Mucosa of descending colon (tissue), 3 donors: ENCODE measurements at places on chromosomes 11 and 22.
A peak's percentile ranks its signal among the peaks of the same experiment; 100 is the strongest.

DNA sequence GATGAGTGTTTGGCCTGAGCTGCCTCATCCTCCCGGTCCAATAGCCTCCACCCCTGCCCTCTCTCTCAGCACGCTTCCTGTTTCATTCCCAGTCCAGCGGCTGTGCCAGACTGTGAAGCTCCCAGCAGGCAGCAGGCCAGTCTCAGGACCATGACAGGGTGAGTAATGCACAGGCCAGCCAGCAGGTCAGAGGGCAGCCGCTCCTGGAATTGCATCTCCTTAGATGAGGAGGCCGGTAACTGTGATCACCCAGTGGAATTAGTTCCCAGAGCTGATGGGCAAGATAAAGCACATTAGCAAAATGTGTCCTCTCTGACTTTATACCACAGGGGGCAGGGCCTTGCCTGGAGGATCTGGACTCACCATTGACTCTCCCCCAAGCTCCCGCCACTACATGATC is 251.2 kb downstream of the ETS1 start:
- peak; percentile 40 for DNase-seq

- peak; percentile 24 for DNase-seq
These were observed 43.6 kb upstream of the FIBIN start for GRCh38 chr11:26950260-26950719.

DNA sequence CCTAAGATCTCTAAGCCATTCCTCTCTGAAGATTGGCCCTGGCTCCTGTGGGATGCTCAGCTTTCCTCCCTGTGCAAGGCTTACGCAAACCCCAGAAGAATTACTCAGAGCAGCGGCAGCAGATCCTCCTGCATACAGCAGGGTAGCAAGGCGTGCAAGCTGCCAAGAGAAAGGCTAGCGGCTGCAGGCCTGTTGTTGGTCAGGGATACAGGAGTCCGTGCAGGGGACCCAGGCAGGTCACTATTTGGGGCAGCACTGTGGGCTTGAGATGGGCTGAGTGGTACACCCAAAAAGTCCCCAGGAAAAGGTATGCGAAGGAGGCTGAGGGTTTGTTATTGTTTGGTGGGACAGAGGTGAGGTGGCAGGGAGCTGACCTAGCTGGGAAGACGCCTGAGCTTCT is 1.5 kb downstream of the GLB1L2 start:
- no peak for DNase-seq

DNA sequence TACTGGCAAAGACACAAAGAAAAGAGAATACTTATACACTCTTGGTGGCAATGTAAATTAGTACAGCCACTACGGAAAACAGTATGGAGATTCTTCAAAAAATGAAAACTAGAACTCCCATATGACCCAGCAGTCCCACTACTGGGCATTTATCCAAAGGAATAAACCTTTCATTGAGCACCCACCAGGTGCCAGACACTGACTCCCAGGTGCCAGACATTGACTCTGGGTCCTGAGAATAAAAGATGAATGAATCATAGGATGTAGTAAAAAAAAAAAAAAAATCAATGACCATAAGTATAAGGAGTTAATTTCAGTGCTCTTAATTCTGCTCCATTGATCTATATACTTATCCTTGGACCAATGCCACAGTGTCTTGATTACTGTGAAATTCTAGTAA is 28.2 kb downstream of the HEPHL1 start:
- no peak for DNase-seq

GRCh38 chr11:69395287-69395686 is 86.2 kb upstream of the LINC01488 start:
- DNase-seq: no peak

DNA sequence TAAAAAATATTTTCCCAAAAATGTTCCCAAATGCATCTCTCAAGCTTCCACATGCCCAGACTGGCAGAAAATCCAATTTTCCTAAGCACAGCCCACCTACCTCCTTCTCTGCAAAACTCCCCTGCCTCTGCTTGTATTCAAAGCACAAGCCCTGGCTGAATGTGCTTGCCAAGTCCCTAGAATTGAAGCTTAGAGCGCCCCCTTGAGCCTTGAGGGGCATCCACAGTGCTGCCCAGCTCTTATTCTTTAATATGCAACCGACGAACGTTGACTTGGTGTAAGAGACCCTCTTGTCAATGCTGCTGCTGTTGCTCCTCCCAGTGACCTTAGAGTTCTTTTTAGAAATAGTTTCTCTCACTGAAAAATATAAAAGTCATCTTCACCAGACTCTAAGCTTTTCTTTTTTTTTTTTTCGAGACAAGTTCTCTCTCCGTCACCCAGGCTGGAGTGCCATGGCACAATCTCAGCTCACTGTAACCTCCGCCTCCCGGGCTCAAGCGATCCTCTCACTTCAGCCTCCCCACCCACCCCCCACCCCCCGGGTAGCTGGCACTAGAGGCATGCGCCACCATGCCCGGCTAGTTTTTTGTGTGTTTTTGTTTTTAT is 63.5 kb upstream of the CAPRIN1 start:
- DNase-seq: no peak

- no peak for DNase-seq
These were observed 103.5 kb upstream of the BMAL1 start for GRCh38 chr11:13174090-13174489.

DNA sequence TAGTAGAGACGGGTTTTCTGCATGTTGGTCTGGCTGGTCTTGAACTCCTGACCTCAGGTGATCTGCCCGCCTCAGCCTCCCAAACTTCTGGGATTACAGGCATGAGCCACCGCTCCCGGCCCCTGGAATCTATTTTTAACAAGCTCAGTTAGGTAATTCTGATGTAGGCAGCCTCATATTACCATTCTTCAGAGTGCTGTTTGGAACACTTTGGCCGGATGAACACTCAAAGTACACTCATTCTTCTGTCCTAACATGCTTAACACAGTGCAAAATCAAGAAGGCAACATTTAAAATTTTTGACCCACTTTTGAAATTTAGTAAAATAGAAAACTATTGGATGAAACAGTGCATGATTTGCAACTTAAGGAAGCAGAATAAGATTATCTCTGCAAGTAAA is 586.7 kb upstream of the CHORDC1 start:
- DNase-seq: no peak

DNA sequence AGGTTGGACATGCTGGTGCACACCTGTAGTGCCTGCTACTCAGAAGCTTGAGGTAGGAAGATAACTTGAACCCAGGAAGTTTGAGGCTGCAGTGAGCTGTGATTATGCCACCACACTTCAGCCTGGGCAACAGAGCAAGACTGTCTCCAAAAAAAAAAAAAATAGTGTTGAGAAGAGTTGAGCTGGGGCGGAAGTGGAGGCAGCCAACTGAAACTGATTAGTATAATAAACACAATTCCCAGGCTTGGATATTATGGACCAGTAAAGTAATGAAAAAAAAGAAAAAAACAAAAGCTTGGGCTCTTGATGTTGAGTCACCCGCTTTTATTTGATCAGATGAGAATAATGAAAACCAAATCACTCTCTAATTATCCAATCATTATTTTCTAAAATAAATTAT is 21.0 kb downstream of the LDLRAD3 start:
- no peak for DNase-seq

- no peak for DNase-seq
These were observed 5.2 kb upstream of the AMOTL1 start for GRCh38 chr11:94762995-94763394.

DNA sequence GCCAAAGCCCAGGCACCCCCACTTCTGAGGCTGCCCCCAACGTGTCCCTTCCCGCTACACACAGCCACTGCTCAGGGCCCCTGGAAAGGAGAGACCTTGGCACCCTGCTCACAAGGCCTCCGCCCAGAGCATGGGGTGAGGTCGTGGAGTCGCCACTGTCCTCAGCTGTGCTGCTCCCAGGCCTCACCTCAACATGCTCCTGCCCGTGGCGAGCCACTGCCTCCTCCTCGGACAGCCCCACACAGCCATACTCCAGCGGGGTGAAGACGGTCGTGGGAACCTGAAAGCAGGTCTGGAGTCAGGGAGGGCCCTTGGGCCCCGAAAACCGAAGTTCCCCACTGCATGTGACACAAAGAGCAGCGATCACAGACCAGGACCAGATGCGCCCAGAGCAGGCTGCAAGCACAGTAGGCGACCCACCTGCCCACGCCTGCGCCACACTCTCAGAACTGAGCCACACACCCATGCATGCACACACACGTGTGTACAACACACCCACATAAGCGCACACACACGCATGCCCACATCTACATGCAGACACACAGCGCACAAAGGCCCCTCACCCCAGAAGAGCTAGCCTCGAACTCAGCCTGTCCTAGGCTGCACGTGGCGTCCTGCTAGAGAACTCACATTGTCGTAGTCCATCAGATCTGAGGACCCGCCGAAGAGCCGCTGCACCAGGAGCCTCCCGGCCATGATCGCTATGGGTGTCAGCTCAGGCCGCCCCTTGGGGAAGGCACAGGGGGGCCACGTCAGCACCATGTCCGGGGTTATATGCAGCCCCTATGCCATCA is 25.5 kb upstream of the GNB1L start:
- no peak for DNase-seq

DNA sequence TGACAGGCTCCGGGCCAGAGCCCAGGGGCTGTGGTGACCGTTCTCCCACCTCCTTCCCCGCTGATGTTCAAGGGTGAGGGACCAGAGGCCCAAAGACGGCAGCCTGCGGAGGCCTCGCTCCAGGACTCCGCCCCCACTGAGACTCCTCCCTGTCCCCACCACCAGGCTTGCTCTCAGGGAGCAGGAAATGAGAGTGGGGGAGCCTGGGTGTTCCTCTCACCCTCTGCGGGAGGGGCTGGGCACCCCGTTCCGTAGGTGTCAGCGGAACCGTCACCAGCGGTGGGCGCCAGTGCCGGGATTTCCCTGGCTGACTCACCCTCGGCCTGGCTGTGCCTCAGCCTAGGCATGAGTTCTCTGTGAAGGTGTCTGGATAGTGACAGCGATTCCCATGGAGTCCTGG is 15.7 kb downstream of the DAGLA start:
- DNase-seq: peak; percentile 86

GRCh38 chr11:122869622-122870021 is 12.9 kb upstream of the JHY start:
- no peak for DNase-seq

GRCh38 chr11:112566124-112566523 is 305.5 kb upstream of the PLET1 start:
- DNase-seq: no peak

GRCh38 chr11:58958500-58958899 is 19.2 kb downstream of the GLYATL1 start:
- DNase-seq: peak; percentile 56

GRCh38 chr11:21082853-21083252 is 413.5 kb downstream of the NELL1 start:
- DNase-seq: no peak

GRCh38 chr11:44257338-44258189 is 52.4 kb downstream of the ALX4 start:
- DNase-seq: no peak

- DNase-seq: no peak
These were observed 24.4 kb downstream of the HORMAD2 start for GRCh38 chr22:30104501-30105156.

- DNase-seq: no peak
These were observed 77.3 kb downstream of the SLC17A6 start for GRCh38 chr11:22415476-22415875.

- no peak for DNase-seq
These were observed 6.6 kb upstream of the PLAAT4 start for GRCh38 chr11:63530021-63530420.

GRCh38 chr11:112127056-112127455 is 36.8 kb downstream of the IL18 start:
- DNase-seq: no peak

- DNase-seq: peak; percentile 61
These were observed 26.7 kb downstream of the UPB1 start for GRCh38 chr22:24521791-24522245.

DNA sequence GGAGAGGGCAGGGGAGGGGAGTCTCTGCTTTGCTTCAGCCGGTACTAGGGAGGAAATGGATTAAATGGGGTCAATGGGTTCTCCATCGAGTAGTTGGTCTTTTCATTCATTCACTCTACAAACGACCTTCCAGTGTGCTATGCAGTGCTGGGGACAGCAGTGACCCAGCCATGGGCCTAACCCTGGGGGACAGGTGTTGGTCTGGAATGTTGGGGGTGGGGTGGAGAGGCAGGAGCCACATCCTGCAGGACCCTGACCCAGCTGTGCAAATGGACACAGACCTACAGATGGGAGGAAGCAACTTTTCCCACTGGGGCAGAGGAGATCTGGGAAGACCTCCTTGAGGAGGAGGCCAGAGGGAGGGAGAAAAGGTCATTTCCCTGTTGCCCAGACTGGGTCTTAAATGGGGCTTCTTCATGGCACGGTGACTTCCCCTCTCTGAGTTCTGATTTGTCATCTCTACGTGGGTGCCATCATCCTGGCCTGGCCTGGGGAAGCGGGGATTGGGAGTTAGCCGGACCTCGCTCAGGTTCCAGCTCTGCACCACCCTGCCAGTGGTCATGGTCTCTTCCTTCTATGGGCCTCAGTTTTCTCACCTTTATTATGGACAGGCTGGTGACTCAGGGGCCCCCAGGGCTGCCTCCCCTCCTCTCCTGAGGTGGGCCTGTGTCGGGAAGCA is 2.0 kb downstream of the CYTH4 start:
- DNase-seq: no peak

- no peak for DNase-seq
These were observed 222.2 kb downstream of the C11orf87 start for GRCh38 chr11:109644152-109644551.

GRCh38 chr11:22584976-22585375 is 40.6 kb downstream of the FANCF start:
- DNase-seq: no peak

DNA sequence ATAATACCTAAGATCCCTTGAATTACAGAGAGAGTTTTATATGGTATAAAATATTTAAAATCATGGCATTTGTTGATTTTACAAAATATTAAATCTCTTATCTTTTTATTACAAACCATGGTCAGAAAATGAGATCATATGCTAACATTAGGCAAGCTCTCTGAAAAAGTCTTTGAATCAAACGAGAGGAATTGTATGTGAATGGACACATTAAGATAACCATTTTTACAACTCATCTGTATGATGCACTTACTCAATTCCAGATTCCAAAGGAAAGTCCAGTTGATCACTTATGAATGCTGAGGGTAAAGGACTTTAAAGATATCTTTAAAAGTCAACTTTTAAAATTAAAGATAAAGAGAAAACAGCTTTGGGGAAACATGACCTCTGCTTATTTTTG is 83.5 kb upstream of the LUZP2 start:
- no peak for DNase-seq

DNA sequence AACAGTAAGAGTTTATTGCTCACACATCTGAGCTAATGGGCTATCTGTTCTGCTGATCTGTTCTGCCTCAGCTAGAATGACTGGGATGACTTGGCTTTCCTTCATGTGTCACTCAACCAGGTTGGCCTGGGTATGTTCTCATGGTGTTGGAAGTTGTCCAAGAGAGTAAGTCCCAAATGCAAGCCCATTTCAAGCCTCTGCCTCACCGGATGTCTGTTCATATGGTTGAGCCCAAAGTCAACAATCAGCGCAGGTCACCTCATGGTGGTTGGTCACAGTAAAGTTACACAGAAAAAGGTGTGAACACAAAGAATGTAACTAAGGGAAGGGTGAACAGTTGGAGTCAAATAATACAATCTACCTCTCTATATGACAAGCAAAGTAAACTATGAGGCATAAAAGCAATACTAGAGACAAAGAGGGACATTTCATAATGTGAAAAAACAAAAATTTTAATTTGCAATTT is 1.9 kb downstream of the GDPD4 start:
- DNase-seq: peak; percentile 4

GRCh38 chr11:121671283-121672168 is 218.8 kb upstream of the SORL1-AS1 start:
- DNase-seq: no peak

- no peak for DNase-seq
These were observed 51.0 kb upstream of the SC5D start for GRCh38 chr11:121241343-121242211.

- no peak for DNase-seq
These were observed 794.5 kb upstream of the ANO3 start for GRCh38 chr11:25537393-25537792.
